Fibroblast of upper back skin (primary cell): ENCODE measurements at places on chromosomes 12 and 14.

DNA sequence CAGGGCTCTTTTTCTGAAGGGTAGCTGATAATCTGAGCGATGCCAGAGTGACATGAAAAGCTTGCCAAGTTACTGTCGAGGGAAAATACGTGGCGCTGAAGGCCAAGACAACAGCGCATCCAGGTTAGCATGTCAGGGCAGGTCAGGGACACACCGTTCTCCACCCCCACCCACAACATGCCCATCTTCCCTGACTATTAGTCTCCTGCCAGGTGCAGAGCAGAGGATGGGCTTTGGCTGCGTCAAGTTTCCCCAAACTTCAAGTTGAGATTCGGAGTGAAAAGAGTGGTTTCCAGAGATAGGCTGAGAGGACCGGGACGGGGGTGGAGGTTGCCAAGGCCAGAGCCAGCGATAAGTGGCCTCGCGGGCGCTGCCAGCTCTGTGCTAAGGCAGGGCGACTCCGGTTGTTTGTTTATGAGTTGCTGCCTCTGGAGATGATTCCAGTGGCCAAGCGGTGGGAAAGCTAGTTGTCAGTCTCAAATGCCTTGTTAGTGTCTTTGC lies 1.7 kb downstream of the TRHDE start:
- DNase-seq = no peak

- DNase-seq = no peak
Measured at GRCh38 chr14:100857923-100858837, 32.3 kb downstream of the MEG3 start.

GRCh38 chr14:67487332-67487731 lies 1.2 kb downstream of the TMEM229B start:
- DNase-seq = no peak

GRCh38 chr12:130288691-130289090 lies 49.0 kb upstream of the PIWIL1 start:
- no peak for DNase-seq

- DNase-seq = no peak
Measured at GRCh38 chr14:52318826-52319645, 4.9 kb downstream of the PTGER2 start.

- DNase-seq = peak; percentile 93
Measured at GRCh38 chr14:69068744-69069421, 84.0 kb downstream of the DCAF5 start.

- peak; percentile 58 for DNase-seq
Measured at GRCh38 chr14:74980731-74981461, 21.8 kb upstream of the EIF2B2 start.

GRCh38 chr12:114784526-114784925 lies 100.6 kb upstream of the TBX3 start:
- no peak for DNase-seq

GRCh38 chr14:74207943-74208342 lies 31.3 kb upstream of the VSX2 start:
- DNase-seq = no peak

DNA sequence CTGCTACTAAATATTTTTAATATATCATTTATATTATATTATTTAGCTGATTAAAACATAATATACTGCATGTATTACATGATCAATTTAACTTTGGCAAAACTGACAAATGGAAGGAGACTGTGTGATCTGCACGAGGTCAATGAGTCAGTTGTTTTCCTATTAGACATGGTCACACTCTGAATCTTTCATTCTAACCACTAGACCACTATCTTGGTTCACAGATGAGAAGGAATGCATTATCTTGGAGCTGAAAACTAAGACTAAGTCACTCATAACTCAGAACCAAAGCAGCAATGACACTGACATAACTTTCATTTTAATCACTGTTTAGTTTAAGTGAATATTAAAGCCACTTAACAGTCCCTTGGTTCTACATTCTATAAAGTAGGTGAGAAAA lies 37.4 kb downstream of the GNPTAB start:
- DNase-seq = peak; percentile 56

DNA sequence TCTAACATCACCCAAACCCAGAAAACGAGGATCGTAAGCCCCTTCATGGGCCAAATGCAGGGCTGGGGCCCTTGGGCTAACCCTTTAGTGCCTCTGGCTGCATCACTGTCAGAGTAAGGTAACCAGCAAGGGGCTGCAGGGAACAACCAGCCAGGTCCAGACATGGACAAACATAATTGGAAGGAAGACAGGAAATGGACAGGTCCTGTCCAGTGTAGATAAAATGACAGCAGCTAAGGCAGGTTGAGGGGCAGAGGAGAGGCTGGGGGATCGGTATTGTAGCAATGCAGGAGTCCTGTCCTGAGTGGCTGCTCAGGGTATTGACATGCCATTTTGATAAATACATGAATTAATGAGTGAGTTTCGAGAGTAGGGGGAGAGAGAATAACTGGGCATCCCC lies 29.8 kb downstream of the BICD1 start:
- no peak for DNase-seq

GRCh38 chr14:44112774-44113460 lies 394.2 kb downstream of the FSCB start:
- DNase-seq = no peak

GRCh38 chr12:75366629-75367028 lies 24.3 kb upstream of the GLIPR1L2 start:
- peak; percentile 46 for DNase-seq

GRCh38 chr12:54418441-54419087 lies 502 bp downstream of the ITGA5 start:
- DNase-seq = no peak

GRCh38 chr14:90096566-90096965 lies 34.8 kb downstream of the KCNK13 start:
- no peak for DNase-seq

- DNase-seq = peak; percentile 99
Measured at GRCh38 chr12:116382686-116383530, 105.4 kb upstream of the MED13L start.

DNA sequence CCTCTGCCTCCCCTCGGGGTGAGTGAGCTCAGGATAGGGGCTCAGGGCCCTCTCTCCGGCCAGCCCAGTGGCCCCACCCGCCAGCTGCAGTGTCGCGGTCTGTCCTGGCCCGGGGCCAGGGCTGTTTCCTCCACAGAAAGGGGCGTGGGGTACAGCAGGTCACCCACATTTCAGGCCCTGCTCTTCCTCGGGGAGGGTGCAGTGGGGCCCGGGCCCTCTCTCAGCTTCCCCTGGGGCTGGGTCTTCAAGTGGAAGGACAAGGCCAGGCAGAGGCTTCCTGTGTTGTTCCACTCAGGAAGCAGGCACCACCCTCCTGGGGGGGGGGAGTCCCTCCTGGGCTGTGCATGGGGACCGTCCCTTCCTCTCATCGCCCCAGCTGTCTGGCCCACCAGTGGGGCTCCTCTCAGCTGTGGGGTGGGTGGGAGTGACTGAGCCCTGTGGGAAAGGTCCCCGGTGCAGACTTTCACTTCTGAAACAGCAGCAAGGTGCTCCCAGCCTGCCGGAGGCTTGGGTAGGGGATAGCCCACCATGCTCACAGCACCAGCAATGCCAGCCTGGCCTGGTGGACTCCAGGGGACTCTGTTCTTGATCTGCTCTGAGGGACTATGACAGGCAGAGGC lies 3.7 kb downstream of the GPR132 start:
- DNase-seq = no peak

GRCh38 chr12:105670672-105671071 lies 340.2 kb downstream of the C12orf75 start:
- peak; percentile 92 for DNase-seq

DNA sequence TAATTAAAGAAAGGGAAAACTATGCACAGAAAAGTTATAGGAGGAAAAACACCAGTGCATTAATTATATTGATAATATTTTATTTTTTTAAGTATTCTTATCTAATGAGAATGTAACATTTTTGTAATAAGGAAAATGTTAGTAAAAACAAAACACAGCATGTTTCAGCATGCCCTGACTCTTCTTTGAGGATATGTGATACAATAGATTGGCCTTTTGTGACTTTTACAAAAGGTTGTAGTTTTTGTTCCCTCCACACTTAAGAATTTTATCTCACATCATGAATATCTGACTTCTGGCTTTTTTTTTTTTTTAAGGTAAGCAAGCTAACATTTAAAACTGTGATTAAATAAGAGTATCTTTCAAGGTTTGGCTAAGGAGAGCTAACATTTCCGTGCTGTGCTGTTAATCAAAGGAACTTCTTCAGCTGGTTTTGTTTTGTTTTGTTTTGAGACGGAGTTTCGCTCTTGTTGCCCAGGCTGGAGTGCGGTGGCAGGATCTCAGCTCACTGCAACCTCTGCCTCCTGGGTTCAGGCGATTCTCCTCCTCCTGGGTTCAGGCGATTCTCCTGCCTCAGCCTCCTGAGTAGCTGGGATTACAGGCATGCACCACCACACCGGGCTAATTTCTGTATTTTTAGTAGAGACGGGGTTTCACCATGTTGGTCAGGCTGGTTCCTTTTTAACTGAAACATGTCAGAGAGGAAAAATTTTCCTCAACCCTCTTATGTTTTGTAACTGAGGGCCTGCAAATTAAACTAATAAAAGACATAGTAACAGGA lies 30.8 kb upstream of the RESF1 start:
- DNase-seq = no peak

DNA sequence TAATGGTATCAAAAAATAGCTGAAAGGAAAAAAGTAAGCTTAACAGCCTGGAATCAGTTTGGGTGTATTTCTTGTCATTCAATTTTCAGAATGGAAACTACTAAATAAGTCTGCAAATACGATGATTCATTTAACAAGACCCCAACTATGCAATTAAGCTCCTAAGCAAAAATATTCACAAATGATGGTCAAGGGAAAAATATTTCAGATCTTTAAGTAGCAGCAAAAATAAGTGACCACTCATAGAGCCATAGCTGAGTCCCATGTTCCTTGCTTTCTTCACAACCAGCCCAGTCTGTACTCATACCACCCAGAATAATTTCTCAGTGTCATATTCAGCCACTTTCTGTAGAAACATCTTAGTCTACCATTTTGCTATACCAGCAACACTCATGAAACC lies 185.4 kb downstream of the PPM1H start:
- no peak for DNase-seq

DNA sequence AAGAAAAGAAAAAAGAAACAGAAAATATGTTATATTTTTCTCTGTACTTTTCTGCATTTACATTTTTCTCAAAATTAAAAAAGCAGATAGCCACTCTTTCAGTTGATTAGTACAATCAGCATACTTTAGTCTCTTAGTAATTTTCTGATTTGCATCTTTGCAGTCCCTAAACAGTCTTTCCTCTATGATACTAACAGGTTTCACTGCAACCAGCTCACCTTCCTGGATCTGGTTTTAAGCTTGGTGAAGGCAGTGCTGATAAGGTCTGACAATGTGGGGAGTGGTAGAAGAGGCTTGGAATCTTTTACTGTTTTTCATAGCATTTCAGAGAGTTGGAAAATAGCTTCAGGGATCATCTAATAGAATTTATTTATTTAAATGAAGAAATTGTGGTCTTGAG lies 457.6 kb downstream of the ZFP36L1 start:
- no peak for DNase-seq

DNA sequence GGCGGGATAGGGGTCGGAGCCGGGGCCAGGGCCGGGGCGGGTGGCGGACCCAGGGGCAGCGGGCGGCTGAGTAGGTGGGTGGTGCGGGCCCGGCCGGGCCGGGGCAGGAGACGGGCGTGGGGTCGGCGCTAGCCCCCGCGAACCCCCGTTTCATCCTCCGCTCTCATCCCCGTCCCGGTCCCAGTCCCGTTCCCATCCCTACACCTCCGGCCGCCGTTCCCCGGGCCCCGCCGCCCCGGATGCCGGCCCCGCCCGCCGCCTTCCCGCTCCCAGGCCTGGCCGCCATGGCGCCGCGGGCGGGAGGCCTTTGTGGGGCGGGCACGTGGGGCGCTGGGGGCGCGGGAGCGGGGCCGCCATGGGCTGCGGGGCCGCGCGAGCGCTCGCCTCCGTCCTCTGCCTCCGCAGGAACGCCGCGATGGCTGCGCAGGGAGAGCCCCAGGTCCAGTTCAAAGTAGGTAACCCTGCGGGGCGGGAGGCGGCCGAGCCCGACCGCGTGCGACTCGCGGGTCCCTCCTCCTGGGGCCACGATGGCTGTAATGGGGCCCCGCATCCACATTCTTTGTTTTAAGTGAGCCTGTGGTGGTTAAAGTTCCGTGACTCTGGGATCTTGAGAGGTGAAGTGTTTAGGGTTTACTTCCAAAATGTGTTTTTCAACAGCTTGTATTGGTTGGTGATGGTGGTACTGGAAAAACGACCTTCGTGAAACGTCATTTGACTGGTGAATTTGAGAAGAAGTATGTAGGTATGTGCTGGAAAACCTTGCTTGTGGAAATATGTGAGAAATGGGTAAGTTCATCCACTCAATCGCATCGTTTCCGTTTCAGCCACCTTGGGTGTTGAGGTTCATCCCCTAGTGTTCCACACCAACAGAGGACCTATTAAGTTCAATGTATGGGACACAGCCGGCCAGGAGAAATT lies 572 bp downstream of the RAN start:
- DNase-seq = no peak

DNA sequence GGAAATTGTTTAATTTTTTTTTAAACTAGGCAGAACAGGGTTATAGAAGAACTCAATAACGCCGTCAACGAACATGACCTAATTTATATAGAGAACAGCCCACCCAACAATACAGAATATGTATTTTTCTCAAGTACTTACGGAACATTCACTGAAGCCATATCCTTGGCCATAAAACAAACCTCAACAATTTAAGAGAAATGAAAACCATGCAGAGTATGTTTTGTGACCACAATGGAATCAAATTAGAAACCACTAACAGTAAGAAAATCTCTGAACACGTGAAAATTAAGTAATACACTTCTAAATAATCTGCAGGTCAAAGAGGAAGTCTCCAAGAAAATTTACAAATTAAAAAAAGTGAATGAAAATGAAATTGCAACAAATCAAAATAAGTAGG lies 9.4 kb downstream of the SART3 start:
- DNase-seq = peak; percentile 79

- DNase-seq = peak; percentile 87
Measured at GRCh38 chr12:12804432-12804886, 8.7 kb upstream of the DDX47 start.

DNA sequence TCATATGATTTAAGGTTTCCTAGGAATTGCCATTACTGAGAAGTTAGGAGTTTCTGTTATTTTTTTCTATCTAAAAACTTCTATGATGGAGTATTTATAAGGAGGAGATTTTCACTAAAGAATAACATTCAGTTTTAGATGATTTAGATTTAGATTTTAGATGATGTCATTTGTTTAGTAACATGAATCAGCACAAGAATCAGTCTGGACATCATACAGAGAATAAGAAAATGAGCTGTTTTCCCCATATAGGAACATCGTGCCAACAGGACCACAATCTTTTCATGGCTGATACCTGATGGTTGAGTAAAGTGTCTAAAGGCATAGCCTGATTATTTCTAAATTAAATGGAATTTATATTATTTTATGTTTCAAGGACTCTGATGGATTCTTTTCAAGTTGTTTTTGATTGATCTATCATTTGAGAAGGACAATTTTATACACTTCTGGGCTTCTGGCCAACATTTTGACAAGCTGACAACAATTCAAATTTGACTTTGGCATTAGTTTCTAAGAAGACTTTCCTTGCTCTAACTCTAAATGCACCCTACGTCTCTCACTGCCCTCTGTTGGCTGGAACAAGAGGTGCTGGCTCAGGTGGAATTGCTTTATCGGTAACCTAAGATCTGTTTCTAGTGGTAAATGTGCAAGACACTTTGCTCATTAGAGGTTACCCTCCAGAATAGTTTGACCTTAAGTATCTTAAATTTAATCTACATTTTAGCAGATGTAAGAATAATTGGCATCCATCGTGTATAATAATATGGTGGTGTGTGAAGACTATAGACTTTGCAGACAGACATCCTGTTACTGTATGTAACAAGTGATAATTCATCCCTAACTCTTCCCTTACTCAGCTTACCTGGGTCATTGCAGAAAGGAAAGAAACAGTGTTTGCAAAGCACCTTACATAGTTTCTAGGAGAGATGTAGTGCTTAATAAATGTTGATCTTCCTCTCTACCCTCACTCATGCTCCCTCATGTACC lies 42.8 kb upstream of the CPSF6 start:
- no peak for DNase-seq
